ENCODE measurements at places on chromosomes 7 and 10. TPM values are rescaled to one million over a fixed set of nuclear protein-coding genes. Genes with fewer than 3 reads are reported as not detected.
A peak's percentile ranks its signal among the peaks of the same experiment; 100 is the strongest.

HYCC1 gene
- 17.6 TPM for total RNA-seq

RAMP3 gene
- total RNA-seq: not detected

ATP5F1C gene
- 249 TPM for total RNA-seq

SPACDR gene
- 7.7 TPM for total RNA-seq

PLCE1 gene
- 0.04 TPM for total RNA-seq

KLF14 gene
- not detected for total RNA-seq

DGKI gene
- 0.71 TPM for total RNA-seq

GRID1 gene
- total RNA-seq: not detected

- DNase-seq: no peak
These were observed 12.4 kb downstream of the DIP2C start for GRCh38 chr10:677038-677437.

GRCh38 chr7:41979834-41980307 lies 257.1 kb downstream of the GLI3 start:
- no peak for DNase-seq

DNA sequence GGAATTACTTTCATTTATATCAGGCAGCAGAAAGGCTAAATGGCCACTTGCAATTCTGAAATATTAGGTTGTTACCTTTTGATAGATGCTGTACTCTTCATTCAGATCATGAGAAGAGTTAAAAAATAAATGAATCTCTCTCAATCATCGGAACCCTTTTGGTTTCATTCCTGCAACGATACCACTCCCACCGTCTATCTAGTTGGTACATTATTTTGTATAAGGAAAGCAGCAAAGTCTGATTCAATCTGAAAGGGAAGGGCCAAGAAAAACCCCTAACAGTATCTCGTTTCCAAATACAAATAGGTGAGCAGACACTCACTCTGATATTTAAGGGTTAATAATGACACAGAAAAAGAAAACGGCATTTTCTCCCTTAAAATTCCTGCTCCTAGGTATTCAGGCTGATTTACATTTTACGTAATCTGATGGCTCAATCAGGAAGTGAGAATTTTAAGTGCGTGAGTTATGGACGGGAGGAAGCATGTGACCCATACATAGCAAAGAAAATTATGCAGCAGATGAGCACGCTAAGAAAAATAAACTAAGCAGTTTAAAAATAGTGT lies 209.4 kb upstream of the KLF14 start:
- no peak for DNase-seq

DNA sequence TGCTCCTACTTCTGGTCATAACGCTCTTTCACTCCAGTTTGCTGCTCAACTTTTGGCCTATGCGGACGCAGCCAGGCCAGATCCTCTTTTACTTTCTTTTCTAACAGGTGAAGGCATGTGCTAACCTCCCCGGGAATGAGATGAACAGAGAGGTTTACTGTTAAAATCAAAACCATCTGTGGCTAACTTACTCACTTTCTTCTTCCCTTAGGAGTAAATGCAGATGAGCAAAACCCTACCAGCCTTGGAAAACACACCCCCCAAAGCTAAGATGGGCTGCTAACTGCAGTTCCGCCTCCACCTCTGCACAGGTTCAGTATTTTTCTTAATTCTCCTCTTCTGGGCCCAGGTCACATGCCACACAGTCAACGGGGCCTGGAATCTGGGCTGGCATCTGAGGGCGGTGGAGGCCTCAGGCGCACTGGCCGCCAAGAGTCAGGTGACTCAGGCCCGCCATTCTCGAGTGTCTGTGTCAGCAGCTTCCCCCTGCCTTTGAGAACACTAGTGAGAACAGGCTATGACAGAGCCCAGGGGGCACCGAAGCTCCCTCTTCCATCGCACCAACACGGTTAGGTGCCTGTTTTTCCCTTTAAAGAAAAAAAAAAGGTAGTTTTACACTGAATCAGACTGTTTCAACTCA lies 11.1 kb downstream of the FAM53B start:
- peak; percentile 53 for DNase-seq

DNA sequence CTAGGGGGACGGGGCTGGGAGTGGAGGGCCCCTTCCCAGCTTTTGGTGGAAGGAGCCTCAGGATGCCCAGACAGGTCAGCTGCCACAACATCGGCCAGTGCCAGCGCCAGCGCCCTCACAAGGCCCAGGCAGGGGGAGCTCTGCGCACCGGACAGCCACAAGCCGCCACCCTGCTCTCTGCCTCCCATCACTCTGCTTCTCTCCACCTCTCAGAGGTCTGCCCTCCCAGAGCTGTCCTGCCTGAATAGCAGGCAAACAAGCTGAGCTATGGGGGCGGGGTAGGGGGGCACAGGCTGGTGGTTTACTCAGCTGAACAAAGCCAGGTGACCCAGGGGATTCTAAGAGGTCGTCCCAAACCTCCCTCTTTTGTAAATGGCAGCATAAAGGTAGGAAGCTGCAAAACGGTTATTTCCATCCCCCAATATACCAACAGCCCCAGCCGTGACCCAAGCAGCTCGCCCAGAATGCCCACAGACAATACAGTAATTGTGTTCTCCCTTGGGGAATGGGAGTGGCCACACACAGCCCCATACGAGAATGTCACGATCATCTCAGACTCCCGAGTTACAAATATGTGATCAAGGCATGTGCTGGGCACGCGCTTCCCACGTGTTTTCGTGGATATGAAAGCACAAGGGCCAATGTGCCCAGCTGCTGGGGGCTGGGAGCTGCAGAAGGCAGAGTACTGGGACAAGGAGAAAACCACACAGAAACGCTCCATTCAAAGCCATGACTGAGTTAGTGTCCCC lies 19.7 kb downstream of the FAM53B start:
- DNase-seq: no peak

DNA sequence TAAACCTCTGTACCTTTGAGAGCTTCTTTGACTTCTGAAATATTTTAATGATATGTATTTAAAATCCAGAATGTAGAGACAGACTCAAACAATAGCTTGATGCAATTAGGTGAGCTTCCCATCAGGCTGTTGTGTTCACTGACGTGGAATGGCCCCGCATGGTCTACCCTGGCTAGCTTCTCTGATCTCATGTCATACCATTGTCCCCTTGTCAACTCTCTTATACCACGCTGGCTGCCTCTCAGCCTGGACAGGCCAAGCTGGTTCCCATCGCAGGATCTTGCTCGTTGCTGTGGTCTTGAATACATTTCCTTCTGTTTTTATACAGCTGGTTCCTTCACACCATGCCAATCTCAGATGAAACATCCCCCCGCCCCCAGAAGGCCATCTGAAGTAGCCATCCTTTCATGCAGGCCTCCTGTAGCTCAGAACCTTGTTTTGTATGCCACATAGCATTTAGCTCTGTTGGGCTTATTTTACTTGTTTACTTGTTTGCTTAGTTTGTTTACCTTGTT lies 84.2 kb downstream of the FANK1 start:
- no peak for DNase-seq

DNA sequence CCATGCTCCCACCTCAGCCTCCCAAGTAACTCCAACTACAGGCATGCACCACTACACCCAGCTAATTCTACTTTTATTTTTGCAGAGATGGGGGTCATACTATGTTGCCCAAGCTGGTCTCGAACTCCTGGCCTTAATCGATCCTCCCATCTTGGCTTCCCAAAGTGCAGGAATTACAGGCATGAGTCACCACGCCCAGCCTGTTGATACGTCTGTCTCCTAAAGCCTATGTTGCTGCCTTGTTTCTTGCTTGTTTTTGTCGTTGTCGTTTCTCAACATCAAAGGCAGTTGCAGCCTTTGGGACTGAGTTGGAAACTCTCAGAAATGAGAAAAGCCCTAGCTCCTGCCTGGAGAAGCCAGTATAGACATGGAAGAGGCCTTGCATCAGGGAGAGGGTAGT lies 49.9 kb downstream of the SORBS1 start:
- no peak for DNase-seq

DNA sequence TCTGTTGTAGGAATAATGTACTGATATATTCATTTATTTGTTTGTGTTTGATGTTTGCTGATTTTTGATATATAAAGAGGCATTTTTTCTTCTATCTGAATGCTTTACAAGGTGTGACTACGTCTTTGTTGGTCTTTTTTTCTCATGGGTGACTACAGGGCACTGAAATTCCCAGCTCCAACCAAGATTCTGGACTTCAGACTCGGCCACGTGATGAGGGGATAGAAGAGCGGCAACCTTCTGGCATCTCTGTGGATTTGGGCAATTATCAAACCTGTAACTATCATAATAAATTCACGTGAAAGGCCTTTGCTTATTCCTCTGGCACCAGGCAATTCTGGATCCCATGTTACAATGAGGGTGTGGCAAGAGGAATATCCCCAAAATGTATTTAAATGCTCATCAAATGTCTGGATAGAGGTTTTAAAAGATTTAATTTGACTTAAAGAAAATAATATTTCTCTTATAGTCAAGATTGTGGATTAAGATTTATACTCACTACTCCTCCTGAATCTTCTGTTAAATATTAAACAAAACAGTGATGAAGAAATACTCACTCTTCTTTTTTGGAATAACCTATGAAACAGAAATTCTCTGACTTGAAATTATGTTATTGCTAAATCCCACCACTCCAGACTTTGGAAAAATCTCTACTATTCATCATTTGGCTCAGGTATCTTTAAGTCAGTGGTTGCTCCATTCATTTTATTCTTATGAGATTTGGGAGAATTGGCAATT lies 276.3 kb downstream of the GPR37 start:
- DNase-seq: no peak

DNA sequence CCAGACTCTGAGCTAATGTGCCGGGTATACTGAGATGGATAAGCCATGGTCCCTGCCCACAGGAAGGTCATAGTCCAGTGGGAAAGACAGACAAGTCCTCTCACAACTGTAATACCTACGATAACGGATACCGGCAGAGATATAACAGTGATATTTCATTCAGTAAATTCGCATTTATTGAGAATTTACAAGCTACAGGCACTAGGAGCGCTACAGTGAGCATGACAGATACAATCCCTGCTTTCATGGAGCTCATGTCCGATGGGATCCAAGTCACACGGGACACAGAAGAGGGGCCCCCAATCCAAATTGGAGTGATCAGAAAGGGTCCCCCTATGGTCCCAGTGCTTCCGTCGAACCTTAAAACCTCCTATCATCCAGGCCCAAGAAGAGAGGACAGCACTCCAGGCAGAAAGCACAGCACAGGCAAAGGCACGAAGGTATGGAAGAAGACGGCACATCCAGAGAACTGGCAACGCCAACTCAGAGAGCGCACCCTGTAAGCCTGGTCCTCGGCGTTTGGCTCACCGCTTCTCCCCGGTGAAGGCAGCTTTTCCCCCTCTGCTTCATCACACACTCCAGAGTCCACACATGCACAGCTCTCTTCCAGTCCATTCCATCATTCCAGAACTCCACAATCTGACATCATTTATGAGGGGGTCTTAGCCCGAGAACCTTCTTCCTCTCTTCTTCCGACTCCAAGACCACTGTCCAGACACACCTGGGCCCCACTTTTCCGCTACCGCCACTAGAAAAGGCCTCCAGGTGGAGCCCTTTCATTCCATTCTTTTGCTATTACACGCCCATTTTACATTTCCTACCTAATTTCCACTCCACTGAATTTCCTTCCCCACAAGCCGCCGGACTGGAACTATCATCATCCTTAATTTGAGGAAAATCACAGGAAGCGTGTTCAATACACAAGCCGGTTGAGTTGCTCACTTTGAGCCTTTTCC lies 47.8 kb upstream of the NKX2-3 start:
- DNase-seq: no peak

DNA sequence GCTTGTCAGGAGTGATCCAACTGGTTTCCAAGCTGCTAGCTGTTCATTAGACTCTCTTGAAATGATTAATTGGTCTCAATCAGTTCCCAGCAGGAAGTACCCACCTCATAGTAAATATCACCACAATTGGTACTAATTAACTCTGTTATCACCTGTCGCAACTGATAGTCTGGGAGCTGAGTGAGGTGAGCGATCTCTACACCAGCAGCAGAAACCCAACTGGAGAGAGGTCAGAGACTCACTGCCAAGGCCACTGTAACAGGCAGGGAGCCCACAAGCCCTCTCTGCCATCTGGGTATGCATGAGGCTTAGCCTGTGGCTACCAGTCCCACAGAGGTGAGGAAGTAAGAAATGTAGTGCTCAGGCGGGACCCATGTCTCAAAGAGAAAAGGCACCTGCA lies 245.5 kb downstream of the DYNC1I1 start:
- no peak for DNase-seq

DNA sequence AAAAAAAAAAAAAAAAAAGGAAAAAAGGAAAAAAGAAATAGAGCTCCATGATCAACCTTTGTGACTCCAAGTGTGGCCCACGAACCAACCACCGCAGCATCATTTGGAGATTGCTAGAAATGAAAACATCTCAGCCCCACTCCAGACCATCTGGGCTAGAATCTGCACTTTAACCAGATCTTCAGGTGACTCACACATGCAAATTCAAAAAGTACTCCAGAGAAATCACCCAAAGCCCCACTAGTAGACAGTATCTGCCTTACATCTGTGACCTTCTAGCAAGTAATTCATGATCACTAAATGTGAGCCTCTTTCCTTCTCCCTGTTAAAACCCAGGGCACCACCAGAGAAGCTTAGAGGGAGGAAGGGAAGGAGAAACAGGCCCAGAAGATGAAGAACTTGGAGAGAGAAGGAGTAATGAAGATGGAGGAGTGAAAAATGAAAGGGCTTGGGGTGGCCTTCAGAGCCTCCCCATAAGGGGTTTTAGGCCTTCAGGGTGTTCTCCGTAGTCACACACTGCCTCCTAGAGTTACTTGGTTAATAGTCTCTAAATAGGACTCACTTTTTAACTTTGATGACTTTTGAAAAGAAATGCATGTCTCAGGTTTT lies 94.0 kb downstream of the SLC37A3 start:
- no peak for DNase-seq

GRCh38 chr10:44263771-44264170 lies 121.1 kb downstream of the CXCL12 start:
- DNase-seq: no peak

GRCh38 chr10:102729029-102730026 lies 14.4 kb upstream of the WBP1L start:
- peak; percentile 65 for DNase-seq

- peak; percentile 35 for DNase-seq
These were observed 182.9 kb upstream of the SHH start for GRCh38 chr7:155995183-155995612.

- DNase-seq: no peak
These were observed 5.1 kb upstream of the AKR1E2 start for GRCh38 chr10:4820804-4821401.

GRCh38 chr10:119090968-119091367 lies 10.4 kb upstream of the EIF3A start:
- DNase-seq: no peak

DNA sequence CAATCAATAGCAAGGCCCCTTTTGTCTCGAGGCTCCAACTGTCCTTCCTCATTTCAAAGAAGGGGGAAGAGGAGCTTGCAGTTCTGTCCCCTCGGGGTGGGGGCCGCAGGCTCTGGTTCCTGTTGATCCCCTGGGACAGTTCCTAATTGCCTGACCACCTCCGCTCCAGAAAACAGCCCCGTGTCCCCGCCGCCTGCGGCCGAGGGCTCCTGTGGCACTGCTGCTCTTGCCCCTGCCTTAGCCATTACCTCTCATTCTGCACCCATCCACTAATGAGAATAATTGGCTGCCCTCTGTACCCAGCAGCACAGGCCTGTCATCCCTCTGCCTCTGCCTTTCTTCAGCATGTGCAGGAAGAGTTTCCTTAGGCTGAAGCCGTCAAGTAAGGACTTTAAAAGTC lies 668.3 kb upstream of the FOXK1 start:
- DNase-seq: no peak
